Mammary epithelial cell (primary cell): ENCODE measurements at places on chromosomes 11 and 22. TPM values are rescaled to one million over a fixed set of nuclear protein-coding genes. Genes with fewer than 3 reads are reported as not detected.

DNA sequence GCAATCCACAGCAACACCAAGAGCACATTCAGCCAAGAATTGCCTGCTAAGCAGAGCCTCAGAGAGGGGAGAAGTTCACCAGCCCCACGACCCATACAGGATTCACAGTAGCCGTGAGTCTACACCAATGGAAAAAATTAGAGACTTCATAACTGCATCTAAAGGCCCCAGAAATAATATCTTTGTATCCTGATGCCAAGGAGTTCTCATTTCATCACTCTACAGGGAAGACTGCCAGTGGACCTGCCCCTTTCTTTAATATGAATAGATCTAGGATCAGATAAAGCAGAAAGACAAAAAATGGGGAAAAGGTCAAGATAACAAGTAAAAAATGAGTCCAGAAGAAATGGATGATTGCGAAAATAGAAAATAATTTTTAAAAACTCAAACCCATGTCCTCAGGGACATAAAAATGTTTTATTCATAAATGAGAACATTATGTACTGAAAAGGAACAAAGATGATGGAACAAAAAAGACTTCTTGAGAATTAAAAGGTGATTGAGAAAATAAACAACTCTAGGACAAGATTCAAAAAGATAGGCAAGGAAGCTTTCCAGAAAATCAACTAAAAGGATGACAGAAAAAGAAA lies 9.5 kb downstream of the APOL3 start:
- DNase-seq, result no peak

BIRC3 gene
- 6.1 and 17.5 TPM in 2 replicates for total RNA-seq

DNA sequence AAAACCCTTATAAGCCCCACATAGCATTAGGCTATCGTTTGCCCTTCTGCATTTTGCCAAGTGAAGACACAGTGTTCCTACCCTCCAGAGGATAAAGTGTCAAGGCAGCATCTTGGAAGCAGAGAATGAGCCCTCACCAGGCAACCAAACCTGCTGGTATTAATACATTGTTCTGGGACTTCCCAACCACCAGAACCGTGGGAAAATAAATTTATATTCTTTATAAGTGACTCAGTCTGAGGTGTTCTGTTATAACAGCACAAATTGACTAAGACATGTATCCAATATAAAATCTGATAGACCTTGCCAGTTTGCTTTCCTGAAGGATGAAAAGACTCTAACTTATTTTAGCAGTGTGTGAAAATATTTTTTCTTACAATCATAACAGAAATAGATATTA lies 792.5 kb upstream of the LRRC4C start:
- peak; percentile 37 for DNase-seq

PTPN5 gene
- not detected for total RNA-seq

BTBD18 gene
- not detected for total RNA-seq

BLID gene
- 5.2 TPM for total RNA-seq

- peak; percentile 17 for DNase-seq
Observed at GRCh38 chr11:47056261-47056915, 119.8 kb downstream of the CSTPP1 start.

- no peak for DNase-seq
Observed at GRCh38 chr11:73001615-73002014, 140.5 kb downstream of the FCHSD2 start.

CHST1 gene
- total RNA-seq, result 0.33 TPM

GRCh38 chr11:123707606-123708205 lies 33.8 kb downstream of the ZNF202 start:
- DNase-seq, result peak; percentile 52

DNA sequence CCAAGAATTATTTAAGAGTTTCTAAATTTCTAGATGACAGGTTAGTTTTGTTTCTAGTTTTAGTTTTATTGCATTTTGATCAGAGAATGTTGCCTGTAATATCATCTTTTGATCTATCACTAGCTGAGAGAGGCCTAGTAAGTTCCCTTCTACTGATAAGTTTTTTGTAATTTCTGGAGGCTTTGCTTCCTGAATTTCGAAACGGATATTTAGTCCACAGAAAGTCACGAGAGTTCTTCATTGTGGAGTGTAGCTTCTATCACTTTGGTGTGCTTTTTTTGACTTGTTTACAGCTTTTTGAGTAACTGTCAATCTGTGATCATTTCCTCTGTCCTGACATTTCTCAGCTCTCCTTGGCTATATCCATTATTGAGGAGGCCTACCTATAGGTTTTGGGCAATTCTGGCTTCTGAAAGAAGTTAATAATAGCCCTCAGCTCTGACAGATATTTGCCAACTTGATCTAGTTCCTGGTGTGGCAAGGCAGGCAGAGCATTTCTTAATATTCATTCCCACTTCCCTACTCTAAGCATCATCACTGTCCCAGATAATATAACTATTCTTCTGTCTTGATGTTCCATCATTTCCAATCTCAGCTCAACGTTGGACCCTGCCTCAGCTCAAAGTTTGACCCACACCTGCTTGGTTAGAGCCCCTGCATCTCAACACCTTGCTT lies 171.3 kb downstream of the BLID start:
- DNase-seq, result no peak

- no peak for DNase-seq
Observed at GRCh38 chr11:94649254-94649653, 82.1 kb downstream of the PIWIL4 start.

GRCh38 chr11:30561691-30562415 lies 24.3 kb downstream of the MPPED2 start:
- no peak for DNase-seq

GRCh38 chr22:30167296-30167695 lies 79.3 kb downstream of the LIF start:
- no peak for DNase-seq

GRCh38 chr11:6746086-6746618 lies 25.6 kb downstream of the OR2AG2 start:
- no peak for DNase-seq

GAB4 gene
- total RNA-seq, result not detected

DNA sequence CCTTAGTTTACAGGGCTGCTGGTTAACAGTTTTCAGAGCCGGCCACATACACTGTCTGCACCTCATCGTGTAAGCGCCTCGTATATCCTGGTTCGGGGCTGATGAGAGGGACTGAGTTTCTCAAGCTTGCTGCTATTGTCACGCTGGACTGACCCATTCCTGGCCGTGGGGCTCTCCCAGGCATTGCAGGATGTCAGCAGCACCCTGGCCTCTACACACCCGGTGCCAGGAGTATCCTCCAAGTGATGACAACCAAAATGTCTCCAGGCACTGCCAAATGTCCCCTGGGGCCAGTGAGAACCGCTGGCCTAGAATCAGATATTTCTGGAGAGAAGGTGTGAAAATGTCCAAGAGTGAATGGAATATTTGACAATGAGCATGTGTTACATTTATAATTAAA lies 82.8 kb downstream of the ST3GAL4 start:
- DNase-seq, result no peak

RNH1 gene
- 206 TPM for total RNA-seq

- peak; percentile 21 for DNase-seq
Observed at GRCh38 chr22:50444663-50445062, 30.2 kb downstream of the SBF1 start.

DNA sequence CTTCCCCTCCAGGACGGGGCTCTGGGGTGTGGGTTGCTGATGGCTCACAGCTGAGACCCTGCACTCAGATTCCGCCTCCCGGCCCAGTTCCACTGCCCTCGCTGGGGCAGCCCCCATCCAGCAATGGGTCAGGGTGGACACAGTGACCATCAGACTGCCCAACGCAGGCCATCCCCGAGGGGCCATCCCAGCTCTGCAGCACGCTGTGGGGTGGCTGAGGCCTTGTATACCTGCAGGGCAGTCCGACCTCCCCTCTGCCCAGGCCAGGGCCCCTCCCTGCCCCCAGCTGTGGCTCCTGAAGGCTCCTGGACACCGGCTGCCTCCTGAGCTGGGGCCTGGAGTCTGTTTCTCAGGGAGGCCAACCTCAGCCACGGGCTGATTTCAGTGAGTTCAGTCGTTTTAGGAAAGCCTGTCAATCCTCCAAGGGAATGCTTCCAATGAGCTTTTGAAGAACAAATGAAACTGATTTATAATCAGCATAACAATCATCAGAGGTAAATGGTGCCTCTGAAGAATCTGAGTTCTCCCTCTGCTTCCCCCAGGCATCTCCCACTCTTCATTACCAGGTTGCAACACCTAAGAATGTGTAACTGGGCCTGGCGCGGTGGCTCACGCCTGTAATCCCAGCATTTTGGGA lies 95.1 kb downstream of the CELSR1 start:
- DNase-seq, result no peak

- DNase-seq, result no peak
Observed at GRCh38 chr11:62153087-62153395, 29.2 kb downstream of the INCENP start.

DNA sequence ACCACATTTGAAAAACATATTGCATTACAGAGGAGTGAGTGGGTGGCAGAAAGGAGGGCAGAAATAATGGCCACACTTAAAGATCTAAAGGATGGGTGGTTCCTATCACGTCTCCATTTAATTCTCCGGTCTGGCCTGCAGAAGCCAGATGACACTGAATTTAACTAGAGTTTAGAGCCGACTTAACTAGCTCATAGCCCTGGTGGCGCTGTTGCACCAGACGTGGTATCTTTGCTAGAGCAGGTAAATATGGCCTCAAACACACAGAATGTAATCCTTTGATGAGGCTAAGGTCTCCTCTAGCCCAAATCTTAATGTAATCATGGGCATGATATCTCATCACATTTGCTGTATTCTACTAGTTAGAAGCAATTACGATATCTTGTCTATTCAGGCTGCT lies 51.5 kb upstream of the GAL start:
- peak; percentile 50 for DNase-seq

GRCh38 chr22:39248254-39248653 lies 3.5 kb upstream of the PDGFB start:
- no peak for DNase-seq

- no peak for DNase-seq
Observed at GRCh38 chr11:107929611-107930200, 1.5 kb downstream of the RAB39A start.

RASSF7 gene
- 19.6 and 36.1 TPM in 2 replicates for total RNA-seq

UPK2 gene
- not detected for total RNA-seq

- peak; percentile 32 for DNase-seq
Observed at GRCh38 chr22:37609240-37610152, 862 bp downstream of the GGA1 start.

DNA sequence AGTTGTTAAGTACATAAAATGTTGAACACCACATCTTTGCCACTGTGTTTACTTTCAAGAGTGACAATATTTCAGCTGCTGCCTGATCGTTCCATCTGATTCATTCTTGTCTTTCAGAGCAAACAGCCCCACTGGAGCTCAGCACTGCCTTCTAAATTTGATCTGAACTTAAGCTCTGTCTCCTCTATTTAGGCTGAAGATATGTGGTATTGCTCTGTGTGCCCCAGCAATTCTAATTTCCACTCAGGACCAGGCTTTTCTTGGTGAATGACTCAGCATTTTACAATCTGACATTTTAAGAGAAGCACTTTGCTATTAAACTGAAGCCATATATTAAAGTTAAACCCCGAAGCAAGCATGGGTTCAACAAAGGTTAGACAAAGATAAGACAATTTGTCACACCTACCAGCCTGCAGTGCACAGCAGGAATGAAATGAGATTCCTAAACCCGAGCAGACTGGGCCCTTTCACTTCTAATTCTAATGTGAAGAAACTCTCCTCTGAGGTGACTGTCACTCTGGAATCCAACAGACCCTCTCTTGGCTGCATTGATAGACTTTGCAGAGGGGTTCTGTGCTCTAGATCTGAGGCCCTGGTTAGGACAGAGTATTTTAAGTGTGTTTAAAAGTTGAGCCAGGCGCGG lies 41.7 kb upstream of the PLET1 start:
- no peak for DNase-seq

GRCh38 chr22:50563413-50564160 lies 868 bp upstream of the SYCE3 start:
- no peak for DNase-seq

- DNase-seq, result peak; percentile 87
Observed at GRCh38 chr11:65973439-65974110, 12.0 kb downstream of the SART1 start.

DNA sequence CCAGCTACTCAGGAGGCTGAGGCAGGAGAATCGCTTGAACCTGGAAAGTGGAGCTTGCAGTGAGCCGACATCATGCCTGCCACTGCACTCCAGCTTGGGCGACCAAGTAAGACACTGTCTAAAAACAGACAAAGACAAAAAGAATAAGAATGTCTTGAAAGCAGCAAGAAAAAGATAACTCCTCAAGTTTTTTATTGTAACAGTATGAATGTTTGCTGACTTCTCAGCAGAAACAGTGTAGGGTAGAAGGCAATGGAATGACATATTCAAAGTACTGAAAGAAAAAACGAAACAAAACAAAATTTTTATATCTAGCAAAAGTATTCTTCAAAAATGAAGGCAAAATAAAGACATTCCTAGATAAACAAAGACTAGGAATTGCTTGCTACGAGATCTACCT lies 76.9 kb downstream of the PACS1 start:
- DNase-seq, result no peak

GRCh38 chr22:46673205-46673604 lies 53.0 kb downstream of the GRAMD4 start:
- DNase-seq, result no peak

GRCh38 chr22:38485783-38486182 lies 17.9 kb downstream of the KDELR3 start:
- DNase-seq, result no peak

DNA sequence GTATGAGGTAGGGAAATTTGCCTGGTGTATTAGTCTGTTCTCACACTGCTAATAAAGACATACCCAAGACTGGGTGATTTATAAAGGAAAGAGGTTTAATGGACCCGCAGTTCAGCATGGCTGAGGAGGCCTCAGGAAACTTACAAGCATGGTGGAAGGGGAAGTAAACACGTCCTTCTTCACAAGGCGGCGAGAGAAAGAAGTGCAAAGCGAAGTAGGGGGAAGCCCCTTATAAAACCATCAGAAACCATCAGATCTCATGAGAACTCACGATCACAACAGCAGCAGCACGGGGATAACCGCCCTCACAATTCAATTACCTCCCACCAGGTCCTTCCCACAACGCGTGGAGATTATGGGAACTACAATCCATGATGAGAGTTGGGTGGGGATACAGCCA lies 12.0 kb upstream of the RFPL2 start:
- no peak for DNase-seq

SLC37A2 gene
- total RNA-seq, result 58.5 and 85.5 TPM in 2 replicates

- no peak for DNase-seq
Observed at GRCh38 chr11:27370374-27370773, 7.4 kb upstream of the CCDC34 start.

ELFN2 gene
- under 0.01 TPM for total RNA-seq

DDTL gene
- 0.17 TPM for total RNA-seq

DNA sequence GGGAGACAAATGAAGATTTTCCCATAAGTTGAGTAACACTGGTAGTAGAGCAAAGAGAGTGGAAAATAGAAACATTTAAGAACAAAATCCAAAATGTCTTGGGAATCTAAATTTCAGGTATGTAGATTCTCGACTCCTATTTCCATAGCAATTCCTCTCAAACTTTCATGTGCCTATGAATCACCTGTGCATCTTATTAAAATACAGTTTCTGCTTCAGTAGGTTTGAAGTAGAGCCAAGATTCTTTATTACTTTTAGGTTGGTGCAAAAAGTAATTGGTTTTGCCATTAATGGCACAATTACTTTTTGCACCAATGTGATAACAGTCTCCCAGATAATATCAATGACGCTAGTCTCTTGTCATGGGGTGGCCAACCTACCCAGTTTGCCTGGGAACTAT lies 115.3 kb upstream of the SLC5A12 start:
- DNase-seq, result no peak
